ENCODE measurements at places on chromosomes 4 and X. TPM values are rescaled to one million over a fixed set of nuclear protein-coding genes. Genes with fewer than 3 reads are reported as not detected.

Gene ODAPH
- 0.69 TPM for polyA plus RNA-seq

Gene PAGE4
- polyA plus RNA-seq, result 1.5 TPM

Gene MAGEA6
- not detected for polyA plus RNA-seq

DNA sequence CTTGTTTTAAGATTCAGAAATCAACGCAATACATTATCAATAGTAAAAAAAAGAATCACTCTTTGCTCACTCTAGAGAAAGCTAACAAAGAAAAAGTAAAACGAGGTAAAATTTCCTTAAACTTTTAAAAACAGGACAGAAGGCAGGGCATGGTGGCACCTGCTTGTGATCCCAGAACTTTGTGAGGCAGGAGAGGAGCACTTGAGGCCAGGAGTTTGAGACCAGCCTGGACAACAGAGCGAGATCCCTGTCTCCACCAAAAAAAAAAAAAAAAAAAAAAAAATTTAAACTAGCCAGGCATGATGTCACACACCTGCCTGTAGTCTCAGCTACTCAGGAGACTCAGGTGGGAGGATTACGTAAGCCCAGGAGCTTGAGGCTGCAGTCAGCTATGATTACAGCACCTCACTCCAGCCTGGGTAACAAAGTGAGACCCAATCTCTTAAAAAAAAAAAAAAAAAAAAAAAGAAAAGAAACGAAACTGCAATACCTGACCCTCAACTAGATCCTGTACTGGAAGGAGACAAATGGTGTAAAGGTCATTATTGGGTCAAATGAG lies 3.5 kb downstream of the CCNI start:
- DNase-seq, result no peak

Gene TEX13D
- not detected for polyA plus RNA-seq

- DNase-seq, result no peak
Observed at GRCh38 chrX:155857561-155857960, 23.6 kb upstream of the VAMP7 start.

Gene GLRA2
- 0.23 TPM for polyA plus RNA-seq

DNA sequence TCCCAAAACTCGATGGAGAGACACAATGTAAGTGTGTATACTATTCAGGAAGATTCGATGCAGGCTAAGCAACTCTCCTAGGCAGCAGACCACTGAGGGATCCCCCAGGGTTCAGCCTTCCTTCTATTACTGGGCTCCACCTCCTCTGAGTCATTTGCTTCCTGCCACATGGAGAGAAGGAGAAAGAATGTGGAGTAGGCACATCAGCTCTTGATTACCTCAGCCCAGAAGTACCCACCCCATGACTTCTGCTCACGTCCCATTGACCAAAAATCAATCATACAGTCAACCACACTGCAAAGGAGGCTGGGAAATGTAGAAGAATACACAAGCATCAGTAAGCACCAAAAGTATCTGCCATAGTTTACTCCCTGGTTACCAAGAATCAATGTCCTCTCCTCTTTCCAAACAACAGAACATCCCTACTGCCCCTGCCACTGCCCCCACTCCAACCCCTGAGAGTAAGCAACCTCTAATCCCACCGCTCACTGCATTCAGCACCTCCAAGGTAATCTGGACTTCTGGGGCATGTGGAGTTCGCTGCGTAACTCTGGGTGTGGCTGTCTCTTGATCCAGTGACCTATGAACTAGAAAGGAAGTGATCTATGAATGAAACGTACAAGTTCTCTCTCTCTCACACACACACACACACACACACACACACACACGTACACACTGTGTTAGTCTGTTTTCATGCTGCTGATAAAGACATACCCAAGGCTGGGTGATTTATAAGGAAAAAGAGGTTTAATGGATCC lies 91.2 kb upstream of the C1QTNF7 start:
- no peak for DNase-seq

Gene TLR2
- 6.8 TPM for polyA plus RNA-seq

GRCh38 chr4:81747242-81747930 lies 275.7 kb upstream of the RASGEF1B start:
- DNase-seq, result no peak

Gene CLIC2
- 2.9 TPM for polyA plus RNA-seq

DNA sequence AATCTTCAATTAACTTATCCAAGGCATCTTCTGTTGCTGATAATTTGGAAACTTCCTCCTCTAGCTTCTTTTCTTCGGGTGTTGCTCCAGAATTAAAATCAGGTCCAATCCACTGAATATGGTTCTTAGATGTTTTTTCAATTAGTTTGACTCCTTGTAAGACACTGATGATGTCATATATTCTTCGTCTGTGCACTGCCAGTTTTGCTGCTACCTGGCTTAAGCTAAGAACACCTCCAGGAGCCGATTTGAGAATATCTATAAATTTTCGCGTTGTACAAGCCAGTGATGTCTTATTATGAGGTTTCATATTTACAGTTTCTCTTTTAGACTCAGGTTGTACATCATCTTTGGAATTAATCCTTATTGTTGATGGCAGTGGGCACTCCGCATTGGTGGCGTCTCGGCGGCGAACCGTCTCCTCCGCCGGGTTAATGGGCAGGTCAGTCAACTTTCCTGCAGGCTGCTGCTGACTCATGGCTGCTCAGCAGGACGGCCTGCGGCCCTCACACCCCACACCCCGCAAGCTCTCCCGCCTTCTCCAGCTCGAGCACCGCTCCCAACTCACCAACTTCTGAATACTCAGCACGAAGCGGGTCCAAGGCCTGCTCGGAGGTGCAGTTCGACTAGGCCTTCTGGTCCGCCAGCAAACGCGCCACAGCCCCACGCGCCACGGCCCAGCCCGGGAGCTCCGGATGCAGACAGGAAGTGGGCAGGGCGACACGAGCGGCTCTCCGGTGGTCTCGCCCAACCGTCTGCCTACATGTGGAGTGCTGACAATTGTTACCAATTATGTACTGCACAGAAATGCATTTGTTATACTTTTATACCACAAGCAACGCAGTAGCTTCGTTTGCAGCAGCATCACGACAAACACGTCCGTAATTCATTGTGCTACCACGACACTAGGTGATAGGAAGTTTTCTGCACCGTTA lies 49.2 kb upstream of the FHL1 start:
- no peak for DNase-seq

Gene EREG
- 0.07 TPM for polyA plus RNA-seq

GRCh38 chr4:145734576-145735346 lies 54.8 kb downstream of the C4orf51 start:
- DNase-seq, result no peak

DNA sequence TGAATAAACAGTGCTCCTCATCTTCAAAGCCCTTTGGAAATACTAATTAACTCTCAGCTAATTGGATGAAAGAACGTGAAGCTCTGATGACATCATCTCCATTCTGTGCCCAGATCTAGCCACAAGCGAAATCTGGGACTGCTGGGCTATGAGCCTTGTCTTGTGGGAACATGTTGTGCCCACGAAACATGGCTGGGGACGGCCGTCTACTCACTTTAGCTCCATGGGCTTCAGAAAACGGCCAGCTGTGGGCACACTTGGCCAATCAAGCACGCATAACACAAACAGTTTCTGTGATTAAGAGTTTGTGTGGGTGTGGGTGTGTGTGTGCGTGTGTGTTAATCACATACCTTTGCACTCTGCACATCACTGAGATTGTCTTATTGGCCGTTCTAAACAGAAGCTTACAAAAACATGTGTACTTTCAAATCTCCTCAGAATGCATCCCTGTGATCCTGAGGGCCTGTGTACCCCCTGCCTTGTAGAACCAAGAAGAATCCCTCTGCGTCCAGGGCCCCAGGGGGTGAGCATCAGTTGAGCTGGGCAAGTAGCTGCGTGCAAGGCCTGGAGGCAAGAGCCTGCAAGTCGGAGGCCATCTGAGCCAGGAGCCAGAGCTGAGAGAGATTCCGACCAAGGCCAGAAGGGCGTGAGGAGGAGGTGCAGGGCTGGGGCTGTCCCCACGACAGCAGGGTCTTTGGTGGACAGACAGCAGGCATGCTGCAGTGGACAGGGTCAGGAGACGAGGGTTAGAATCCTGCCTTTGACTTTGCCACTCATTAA lies 18.7 kb upstream of the ZNF185 start:
- no peak for DNase-seq

- DNase-seq, result no peak
Observed at GRCh38 chr4:112819729-112820128, 182.8 kb downstream of the LARP7 start.

Data from left renal cortex interstitium (tissue), 4 donors.